Activated CD4-positive, alpha-beta T cell treated with anti-CD3 and anti-CD28 coated beads, Interleukin-2, amount 10 ng/mL, durations not matched to agents 7 days and 5 days (primary cell): ENCODE measurements at places on chromosomes 1 and 21. TPM values are rescaled to one million over a fixed set of nuclear protein-coding genes. Genes with fewer than 3 reads are reported as not detected.

DNA sequence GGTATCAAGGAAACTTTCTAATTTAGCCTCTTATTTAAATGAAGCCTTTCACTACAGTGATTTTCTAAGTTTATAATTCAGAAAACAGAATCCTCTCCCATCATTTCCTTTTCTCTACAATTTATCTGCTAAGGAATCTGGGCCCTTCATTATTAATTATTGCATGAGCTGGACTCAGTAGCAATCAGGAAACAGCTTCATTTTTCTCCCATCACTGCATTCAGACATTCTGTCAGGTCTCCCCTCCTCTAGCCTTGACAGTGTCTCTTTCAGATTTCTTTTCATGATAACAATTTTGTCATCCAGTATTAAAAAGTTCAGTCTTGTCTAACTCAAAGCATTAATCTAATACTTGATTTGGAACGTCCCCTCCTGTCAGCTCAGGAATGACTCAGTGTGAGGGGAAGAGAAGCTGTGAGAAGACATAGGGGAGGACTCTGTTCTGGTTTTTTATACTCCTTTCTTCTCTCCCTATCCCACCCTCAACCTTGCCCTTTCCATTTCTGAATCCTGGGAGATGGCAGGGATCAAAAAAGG is 28.1 kb downstream of the SLC44A5 start:
- no peak for DNase-seq
- H3K4me1 ChIP-seq, result no peaks in the 10 kb centered on the region
- no peak overlapping the region for H3K4me3 ChIP-seq

RGS18 gene
- 0.30 TPM for total RNA-seq

RAVER2 gene
- 1.7 TPM for total RNA-seq

GRCh38 chr1:39657923-39658485 is 13.9 kb downstream of the NT5C1A start:
- H3K36me3 ChIP-seq, result no peaks in the 10 kb centered on the region
- peaks cover 13% of the 10 kb centered on the region for H3K27me3 ChIP-seq
- peak overlapping the region; percentile 31 for H3K27ac ChIP-seq
- DNase-seq, result peak; percentile 71
- H3K4me1 ChIP-seq, result peaks cover 7% of the 10 kb centered on the region

GRCh38 chr1:240402326-240402725 is 209.6 kb downstream of the GREM2 start:
- no peak for DNase-seq
- no peak overlapping the region for H3K27ac ChIP-seq
- no peak overlapping the region for H3K4me3 ChIP-seq
- H3K36me3 ChIP-seq, result no peaks in the 10 kb centered on the region
- H3K27me3 ChIP-seq, result no peaks in the 10 kb centered on the region

DNA sequence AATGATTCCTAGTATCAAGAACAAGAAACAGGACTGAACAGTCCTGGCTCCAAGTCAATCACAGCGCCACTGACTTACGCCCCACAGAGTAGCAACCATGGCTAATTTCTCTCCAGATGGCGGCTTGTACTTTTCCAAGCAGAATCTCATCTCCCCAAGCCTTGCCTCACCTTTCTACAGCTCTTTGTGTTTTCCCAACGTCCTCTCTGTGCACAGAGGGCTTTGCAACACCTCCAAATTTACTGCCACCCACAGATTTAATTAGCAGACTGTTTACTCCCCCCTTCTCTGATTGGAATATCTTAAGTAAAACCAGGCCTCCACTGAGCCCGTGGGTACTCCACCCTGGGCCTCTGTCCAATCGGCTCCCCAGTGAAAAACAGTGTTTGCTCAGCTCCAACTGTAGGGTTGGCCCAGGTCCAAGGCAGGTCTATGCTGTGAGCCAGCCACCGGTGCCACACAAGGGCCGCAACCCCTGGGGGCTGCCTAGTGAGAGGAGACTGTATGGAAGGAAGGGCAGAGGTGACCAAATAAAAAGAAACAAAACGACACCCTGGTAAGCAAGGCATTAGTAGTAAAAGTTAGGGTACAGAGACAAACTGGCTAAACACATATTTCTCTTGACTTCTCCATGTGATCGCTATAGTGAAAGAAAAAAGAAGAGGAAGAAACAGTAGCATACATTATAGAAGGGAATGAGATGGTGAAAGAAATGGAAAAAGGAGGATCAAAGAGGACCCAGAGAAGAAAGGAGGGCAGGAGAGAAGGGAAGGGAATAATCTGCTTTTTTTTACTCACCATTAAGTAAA is 128.4 kb upstream of the SOD1 start:
- H3K36me3 ChIP-seq, result peaks cover 2% of the 10 kb centered on the region
- no peak overlapping the region for H3K27ac ChIP-seq
- no peak for DNase-seq
- H3K4me1 ChIP-seq, result peaks cover 19% of the 10 kb centered on the region
- no peaks in the 10 kb centered on the region for H3K27me3 ChIP-seq

- no peak overlapping the region for H3K4me3 ChIP-seq
- H3K4me1 ChIP-seq, result peaks cover 3% of the 10 kb centered on the region
- no peak for DNase-seq
- peaks cover 40% of the 10 kb centered on the region for H3K36me3 ChIP-seq
These were observed 28.8 kb downstream of the TOR1AIP1 start for GRCh38 chr1:179910934-179911333.

DNA sequence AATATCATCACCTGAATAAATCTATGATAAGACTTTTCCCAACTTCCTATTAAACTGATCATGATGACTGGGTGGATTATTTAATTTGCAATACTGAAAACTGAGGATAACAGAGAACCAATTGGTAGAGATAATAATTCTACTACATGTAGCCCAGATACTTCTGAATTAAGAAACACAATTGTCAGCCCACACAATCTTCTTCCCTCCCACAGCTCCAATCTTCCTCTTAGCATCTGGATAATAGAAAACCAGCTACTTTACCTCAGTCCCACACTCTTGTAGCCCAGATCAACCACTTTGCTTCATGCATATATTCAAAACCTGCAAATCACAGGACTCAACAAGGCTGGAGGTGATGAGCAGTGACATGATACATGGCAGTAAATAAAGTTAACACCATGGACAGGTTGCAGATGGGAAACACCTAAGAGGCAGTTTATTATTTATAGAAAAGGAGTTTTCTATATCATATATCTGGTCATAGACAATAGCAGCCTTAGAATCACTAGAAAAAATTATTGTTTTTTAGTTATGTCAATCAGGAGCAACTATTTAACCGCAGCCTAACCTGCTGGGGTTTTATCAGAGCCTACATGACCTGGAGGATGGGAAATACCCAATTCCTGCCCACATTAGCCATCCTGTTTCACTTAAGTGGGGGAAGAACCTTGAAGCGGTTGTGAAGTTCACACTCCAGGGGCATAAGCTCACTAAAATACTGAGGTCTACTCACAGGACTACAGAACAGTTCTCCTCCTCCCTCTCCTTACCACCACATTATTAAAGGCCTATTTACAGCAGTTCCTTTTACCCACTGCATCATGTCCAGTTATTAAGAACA is 16.7 kb downstream of the FRRS1 start:
- H3K4me1 ChIP-seq, result peaks cover 16% of the 10 kb centered on the region
- H3K36me3 ChIP-seq, result no peaks in the 10 kb centered on the region
- H3K4me3 ChIP-seq, result no peak overlapping the region
- no peaks in the 10 kb centered on the region for H3K27me3 ChIP-seq

- no peaks in the 10 kb centered on the region for H3K4me1 ChIP-seq
- H3K4me3 ChIP-seq, result no peak overlapping the region
- H3K27ac ChIP-seq, result no peak overlapping the region
- no peaks in the 10 kb centered on the region for H3K36me3 ChIP-seq
- H3K27me3 ChIP-seq, result peaks cover 31% of the 10 kb centered on the region
These were observed 35.9 kb upstream of the NFASC start for GRCh38 chr1:204834752-204835151.

DNA sequence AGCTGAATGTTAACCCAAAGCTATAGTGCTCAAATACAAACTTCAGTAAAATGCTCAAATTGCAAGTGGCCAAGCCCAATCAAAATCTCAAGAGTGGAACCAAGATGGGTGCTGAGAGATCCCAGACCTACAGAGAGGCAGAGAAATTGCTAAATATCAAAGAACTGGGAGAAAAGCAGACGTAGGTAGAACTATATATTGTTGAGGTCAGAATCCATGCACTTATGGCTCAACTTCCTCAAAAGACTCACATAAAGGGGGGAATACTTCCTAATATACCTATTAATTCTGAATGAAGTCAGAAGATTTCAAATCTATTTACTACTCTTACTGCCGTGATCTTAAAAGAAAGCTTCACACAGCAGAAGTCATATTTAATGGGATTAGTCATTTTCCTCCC is 65.2 kb downstream of the PUM1 start:
- H3K4me3 ChIP-seq, result no peak overlapping the region
- peaks cover 71% of the 10 kb centered on the region for H3K36me3 ChIP-seq
- no peaks in the 10 kb centered on the region for H3K27me3 ChIP-seq

DNA sequence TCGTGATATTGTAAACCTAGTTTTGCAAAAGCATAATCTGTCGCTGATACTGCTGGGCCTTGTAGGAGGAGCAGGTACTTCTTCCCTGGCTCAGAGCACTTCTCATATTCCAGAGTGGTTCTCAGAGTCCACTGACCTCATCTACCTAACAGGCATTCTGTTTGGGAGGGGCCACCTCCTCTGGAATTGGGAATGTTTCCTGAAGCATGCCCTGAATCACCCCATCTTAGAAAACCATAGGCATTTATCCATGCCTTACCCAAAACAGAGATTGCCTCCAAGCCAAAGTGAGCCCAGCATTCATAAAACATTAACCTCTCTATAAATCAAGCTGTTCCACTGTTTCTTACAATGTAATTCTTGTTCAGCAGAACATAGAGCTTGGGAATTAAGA is 35.1 kb downstream of the SLC44A3 start:
- no peaks in the 10 kb centered on the region for H3K4me1 ChIP-seq
- no peak for DNase-seq
- no peaks in the 10 kb centered on the region for H3K36me3 ChIP-seq

TYW3 gene
- 19.0 TPM for total RNA-seq

- DNase-seq, result no peak
- no peak overlapping the region for H3K27ac ChIP-seq
- H3K4me3 ChIP-seq, result no peak overlapping the region
- peaks cover 6% of the 10 kb centered on the region for H3K4me1 ChIP-seq
- H3K27me3 ChIP-seq, result peaks cover 32% of the 10 kb centered on the region
These were observed 1.6 kb downstream of the PBX1 start for GRCh38 chr1:164560556-164560955.

CYP4A11 gene
- not detected for total RNA-seq

- no peak overlapping the region for H3K27ac ChIP-seq
- no peak overlapping the region for H3K4me3 ChIP-seq
- H3K4me1 ChIP-seq, result peaks cover 5% of the 10 kb centered on the region
- peaks cover 5% of the 10 kb centered on the region for H3K36me3 ChIP-seq
- no peaks in the 10 kb centered on the region for H3K27me3 ChIP-seq
These were observed 871 bp downstream of the SLFNL1 start for GRCh38 chr1:41020654-41021053.

SORT1 gene
- 1.9 TPM for total RNA-seq

RGSL1 gene
- total RNA-seq, result not detected

DNA sequence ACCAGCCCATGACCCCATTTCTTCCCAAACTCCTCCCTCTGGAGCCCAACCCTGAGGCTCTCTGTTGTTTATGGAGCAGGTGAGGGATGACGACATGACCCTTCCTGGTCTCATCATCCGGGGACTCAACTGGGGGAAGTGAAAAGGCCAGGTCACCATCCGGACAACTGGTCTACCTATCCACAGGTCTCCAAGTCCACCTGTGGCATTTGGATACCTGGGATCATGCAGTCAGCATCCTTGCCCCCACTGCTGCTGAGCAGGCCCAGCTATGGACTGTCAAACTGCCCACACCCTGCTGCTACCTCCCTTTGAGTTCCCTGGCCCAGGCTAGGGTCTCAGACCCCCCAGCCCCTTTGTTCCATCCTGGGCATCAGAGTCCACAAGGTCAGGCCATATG is 60.0 kb upstream of the LAPTM5 start:
- no peak overlapping the region for H3K4me3 ChIP-seq
- no peak overlapping the region for H3K27ac ChIP-seq
- H3K27me3 ChIP-seq, result peaks cover 45% of the 10 kb centered on the region
- no peaks in the 10 kb centered on the region for H3K4me1 ChIP-seq
- DNase-seq, result no peak

SLC16A4 gene
- 0.27 TPM for total RNA-seq

GRCh38 chr1:8752411-8752810 is 65.0 kb downstream of the RERE start:
- H3K4me3 ChIP-seq, result peak overlapping the region; percentile 25
- peaks cover 6% of the 10 kb centered on the region for H3K36me3 ChIP-seq
- H3K27ac ChIP-seq, result peak overlapping the region; percentile 81

DNA sequence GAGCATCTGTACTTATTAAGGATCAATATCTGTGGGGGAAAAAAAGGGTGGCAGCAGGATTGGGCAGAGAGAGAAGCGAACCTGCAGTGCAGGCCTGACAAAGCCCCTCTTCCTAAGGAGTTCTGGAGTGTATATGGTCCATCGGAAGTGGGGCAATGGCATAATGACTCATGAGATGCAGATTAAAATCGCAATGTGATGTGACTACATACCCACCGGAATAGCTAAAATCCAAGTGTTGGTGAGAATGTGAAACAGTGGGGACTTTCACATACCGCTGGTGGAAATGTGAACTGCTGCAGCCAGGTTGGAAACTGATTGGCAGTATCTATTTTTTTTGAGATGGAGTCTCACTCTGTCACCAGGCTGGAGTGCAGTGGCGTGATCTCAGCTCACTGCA is 8.2 kb upstream of the CREG1 start:
- DNase-seq, result no peak
- H3K27ac ChIP-seq, result no peak overlapping the region
- peaks cover 15% of the 10 kb centered on the region for H3K27me3 ChIP-seq
- H3K36me3 ChIP-seq, result no peaks in the 10 kb centered on the region

GRCh38 chr1:39672551-39672947 is 642 bp upstream of the NT5C1A start:
- no peak overlapping the region for H3K27ac ChIP-seq
- peak overlapping the region; percentile 8 for H3K4me3 ChIP-seq

OR6N1 gene
- not detected for total RNA-seq

AGT gene
- not detected for total RNA-seq
